ENCODE measurements at places on chromosomes 4 and X.

DNA sequence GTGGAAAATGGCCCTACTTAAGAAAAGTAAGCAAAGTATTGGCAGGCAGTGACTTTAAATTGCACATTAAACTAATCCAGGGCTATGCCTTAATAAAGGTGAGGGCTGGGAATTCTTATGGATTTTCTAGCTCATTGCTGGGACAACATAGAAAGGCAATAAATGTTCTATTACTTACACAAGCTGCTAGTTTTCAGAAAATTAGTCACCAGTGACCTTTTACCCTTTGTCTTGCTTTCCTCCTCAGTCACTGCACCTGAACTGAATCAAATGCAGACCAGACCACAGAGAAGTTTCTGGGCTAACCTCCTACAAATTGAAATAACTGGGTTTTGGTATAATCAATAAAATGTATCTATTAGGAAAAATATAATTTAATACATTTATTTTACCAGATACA lies 694.4 kb upstream of the FAM241A start:
- DNase-seq: no peak

DNA sequence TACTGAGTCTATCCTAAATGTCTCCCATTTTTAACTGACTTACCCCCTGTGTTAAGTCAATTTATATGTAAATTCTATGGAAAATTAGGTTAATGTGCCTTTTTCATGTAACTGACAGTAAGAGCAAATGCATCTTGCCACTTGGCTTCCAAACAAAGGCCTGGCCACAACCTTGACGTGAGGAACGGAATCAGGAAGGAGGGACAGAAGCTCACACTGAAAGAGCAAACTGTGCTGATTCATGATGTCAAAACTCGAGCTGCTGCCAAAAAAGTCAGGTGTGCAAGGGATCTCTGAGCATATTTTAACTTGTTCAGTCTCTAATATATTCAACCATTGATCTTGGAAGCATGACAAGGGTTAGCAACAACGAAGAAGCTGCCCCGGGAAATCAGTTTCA lies 35.8 kb downstream of the GPM6A start:
- DNase-seq: no peak

DNA sequence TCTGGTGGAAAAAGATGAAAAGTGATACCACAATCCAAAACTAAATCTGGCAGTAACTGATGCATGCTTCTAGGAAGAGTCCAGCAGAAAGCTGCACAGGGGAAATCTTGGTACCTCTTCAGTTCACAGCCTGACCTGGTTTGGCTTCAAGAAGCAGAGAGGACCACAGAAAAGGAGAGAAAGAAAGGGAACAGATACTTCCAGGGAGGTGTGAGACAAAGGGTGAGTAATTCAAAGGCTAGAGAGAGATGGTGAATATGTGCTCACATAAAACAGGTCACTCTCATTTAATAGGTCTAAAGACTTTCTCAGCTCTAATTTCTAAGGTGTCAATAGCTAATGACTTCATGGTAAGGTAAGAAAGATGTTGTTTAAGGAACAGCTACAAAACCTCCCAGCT lies 11.2 kb downstream of the FGFBP2 start:
- DNase-seq: no peak

DNA sequence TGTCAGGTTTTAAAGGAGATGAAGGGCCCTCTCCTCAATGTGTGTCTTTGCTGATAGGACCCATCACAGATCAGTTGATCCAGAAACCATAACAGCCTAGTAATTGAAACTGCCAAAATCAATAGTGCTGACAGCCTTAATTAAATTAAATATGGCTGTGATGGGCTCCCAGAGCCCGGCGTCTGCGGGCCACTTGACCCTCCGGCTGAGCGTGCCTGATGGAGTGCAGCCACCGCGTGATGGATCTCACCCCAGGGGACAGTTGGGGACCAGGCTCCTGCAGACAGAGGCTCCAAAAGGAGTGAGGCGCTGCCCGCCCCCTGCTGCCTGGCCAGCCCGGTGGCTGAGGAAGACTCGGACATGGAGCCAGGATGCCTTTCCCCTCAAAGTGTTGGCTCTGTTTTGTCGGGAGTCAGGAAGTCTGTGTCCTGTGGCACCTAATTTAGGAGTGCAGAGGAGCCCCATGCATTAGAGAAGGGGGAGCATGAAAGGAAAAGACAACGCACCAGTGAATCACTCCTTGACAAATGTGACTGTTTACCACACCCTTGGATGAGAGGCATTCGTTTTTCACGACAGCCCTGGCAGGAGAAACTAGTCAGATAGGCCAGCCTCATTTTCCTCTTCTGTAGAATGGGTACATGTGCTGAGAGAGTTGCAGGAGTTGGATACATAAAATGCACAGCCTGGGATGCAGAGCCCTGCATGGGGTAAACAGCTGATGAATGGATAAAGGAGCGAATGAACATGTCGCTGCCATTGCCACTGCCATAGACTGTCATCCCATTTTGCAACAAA lies 40.9 kb upstream of the MSX1 start:
- no peak for DNase-seq

DNA sequence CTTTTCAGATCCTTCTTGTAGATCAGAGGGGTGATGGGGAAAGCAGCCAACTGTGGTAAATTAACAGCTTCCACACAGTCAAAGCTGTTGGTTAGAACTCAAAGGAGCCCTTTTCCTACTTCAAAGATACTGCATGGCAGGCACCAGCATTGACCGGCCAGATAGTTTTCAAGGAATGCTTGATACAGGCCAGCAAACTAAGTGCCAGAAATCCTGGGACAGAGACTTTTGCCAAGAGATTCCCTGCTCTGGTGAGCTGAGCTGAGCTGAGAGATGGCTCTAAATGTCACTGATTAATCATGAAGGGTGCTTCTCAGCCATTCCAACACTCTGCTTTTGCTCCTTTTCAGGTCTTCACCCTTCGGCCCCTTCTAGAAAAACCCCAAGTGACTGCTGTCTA lies 131.6 kb upstream of the MED14 start:
- no peak for DNase-seq

GRCh38 chr4:172850838-172851237 lies 317.8 kb upstream of the GALNT7 start:
- DNase-seq: no peak
